ENCODE measurements at places on chromosomes 7 and 10. TPM values are rescaled to one million over a fixed set of nuclear protein-coding genes. Genes with fewer than 3 reads are reported as not detected.

Gene XPNPEP1
- 62.4 TPM for total RNA-seq

Gene C7orf33
- total RNA-seq = not detected

GRCh38 chr7:124031919-124032318, 948 bp downstream of the TMEM229A start:
- DNase-seq = peak; percentile 33

DNA sequence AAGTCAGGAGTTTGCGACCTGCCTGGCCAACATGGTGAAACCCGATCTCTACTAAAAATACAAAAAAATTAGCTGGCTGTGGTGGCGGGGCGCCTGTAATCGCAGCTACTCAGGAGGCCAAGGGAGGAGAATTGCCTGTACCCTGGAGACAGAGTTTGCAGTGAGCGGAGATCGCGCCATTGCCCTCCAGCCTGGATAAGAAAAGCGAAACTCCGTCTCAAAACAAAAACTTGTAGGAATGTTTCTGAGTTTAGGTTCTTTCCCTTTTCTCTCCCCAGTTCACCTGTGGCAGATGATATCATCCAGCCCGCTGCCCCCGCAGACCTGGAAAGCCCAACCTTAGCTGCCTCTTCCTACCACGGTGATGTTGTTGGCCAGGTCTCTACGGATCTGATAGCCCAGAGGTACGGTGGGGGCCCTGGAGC, 138.8 kb upstream of the BTBD16 start:
- DNase-seq = peak; percentile 68

DNA sequence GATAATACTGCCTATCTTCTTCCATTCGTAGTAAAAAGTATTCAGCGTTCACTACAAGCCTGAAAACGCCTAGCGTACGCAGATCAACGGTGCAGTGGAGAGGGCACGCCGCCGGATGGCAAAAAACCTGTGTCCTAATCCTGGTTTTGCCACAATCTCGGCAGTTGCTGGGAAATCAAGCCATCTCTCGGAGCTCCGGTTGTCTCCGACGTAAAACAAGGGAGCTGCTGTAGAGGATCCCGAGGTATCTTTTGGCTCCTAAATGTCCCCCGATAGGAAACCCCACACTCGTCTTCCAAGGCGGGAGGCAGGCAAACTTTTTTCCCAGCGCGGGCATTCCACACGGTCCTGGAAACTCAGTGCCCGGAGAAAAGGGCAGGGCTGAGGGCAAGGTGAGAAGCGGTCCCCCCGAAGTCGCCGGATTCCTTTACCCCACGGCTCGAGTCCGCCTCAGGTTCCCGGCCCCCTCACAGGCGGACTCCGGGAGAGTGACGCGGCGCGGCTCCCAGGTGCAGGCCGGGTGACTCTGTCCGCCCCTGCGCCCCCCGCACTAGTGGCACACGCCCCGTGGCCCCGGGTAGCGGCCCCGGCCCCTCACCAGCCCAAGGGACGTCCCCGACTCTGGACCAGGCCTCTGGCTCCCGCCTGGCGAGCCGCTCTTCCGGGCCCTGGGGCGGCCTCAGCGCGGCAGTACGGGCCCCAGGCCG, 649 bp downstream of the IDE start:
- DNase-seq = peak; percentile 63

DNA sequence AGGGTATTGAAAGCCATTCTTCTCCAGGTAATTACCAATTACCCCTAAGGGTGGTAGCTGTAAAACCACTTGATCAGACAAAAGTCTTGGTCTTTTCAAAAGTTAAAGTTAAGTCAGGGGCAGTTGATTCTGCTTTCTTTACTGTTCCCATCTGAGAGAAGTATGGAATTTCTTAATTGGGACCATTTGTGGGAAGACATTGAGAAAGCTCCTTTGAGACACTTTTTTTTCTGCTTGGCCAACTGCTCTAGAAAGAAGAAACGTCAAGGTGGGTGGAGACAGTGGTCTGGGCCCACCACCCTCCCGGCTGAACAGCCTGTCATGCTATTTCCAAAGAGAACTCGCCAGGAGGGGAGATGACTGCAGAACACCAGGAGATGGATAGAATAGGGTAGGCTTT, 45.3 kb downstream of the WNT2 start:
- DNase-seq = no peak

DNA sequence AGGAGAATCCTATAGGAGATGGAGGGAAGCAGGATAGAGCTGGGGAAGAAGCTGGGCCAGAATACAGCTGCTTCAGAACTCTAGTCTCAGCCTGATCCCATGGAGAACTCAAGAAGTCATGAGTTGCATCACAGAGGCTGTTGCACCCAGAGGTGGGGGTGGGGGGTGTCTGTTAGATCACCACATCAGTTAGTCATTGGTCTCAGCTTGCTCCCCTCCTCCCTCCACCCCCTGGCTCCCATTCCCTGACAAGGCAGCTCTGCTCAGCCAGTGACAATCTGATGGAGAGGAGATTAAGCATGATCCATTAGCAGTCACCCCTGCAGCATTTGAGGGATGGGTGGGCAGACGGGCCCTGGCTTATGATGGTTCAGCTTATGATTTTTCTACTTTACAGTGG, 58.4 kb upstream of the FGL2 start:
- DNase-seq = no peak
